ENCODE measurements at places on chromosomes 2 and 18.

DNA sequence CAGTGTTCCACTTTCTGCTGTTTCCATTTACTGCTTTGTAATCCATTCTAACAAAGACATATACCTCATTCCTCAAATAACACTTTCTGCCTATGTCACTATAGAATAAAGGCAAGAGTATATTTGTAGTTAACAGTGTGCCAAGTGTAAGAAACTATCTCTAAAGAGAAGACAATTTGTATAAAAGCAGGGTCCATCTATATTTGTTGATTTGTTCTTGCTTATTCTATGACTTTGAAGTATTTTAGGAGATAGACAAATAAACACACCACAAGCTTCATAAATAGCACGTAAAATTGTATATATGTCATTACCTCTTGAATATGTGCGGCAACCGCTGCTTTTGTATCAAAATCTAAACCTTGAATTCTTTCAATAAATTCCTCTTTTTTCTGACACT is 56.0 kb downstream of the CCDC88A start:
- no peak overlapping the region for H3K27ac ChIP-seq
- no peak overlapping the region for H3K4me3 ChIP-seq
- no peak for DNase-seq
- H3K4me1 ChIP-seq, result no peaks in the 10 kb centered on the region
- H3K36me3 ChIP-seq, result no peaks in the 10 kb centered on the region

DNA sequence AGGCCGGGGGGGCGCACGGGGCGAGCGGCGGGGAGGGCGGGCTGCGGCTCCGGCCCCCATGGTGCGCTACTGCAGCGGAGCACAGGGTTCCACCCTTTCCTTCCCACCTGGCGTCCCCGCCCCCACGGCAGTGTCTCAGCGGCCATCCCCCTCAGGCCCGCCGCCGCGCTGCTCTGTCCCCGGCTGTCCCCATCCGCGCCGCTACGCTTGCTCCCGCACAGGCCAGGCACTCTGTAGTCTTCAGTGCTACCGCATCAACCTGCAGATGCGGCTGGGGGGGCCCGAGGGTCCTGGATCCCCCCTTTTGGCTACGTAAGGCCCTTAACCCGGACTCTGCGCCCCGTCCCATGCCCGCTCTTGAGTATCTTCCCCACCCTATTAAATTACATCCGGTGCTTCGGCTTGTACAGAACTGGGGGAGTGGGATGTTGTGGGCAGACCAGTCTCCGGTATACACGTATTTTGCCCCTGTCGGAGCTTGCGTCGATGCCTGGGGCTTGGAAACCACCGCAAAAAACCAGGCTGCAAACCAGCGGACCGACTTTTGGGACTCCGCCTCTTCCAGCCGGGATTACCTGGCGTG is 598 bp upstream of the WBP1 start:
- H3K27me3 ChIP-seq, result no peaks in the 10 kb centered on the region
- H3K27ac ChIP-seq, result peak overlapping the region; percentile 97

- no peak overlapping the region for H3K4me3 ChIP-seq
- H3K36me3 ChIP-seq, result no peaks in the 10 kb centered on the region
- DNase-seq, result no peak
- H3K27ac ChIP-seq, result no peak overlapping the region
These were observed 40.2 kb upstream of the LYPD6B start for GRCh38 chr2:148998165-148998830.

DNA sequence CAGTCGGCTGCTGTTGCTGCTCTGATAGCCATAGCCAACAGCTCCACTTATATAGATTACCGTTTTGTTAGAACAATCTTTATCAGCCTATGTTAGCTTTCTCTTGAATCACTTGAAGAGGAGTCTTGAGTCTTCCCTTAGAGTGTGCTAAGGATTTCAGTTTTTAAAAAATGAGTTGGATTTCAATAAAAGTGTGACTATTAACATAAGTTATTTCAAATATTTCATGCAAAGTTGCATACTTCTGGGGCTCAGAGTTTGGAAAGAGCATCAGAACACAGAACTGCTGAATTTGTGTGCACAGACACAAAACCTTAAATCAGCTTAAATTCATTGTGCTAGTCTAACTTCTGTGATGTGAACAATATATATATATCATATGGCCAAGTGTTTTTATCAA is 174.7 kb downstream of the MTX2 start:
- H3K27me3 ChIP-seq, result no peaks in the 10 kb centered on the region
- DNase-seq, result no peak
- H3K36me3 ChIP-seq, result no peaks in the 10 kb centered on the region
- no peak overlapping the region for H3K4me3 ChIP-seq
- H3K4me1 ChIP-seq, result no peaks in the 10 kb centered on the region

DNA sequence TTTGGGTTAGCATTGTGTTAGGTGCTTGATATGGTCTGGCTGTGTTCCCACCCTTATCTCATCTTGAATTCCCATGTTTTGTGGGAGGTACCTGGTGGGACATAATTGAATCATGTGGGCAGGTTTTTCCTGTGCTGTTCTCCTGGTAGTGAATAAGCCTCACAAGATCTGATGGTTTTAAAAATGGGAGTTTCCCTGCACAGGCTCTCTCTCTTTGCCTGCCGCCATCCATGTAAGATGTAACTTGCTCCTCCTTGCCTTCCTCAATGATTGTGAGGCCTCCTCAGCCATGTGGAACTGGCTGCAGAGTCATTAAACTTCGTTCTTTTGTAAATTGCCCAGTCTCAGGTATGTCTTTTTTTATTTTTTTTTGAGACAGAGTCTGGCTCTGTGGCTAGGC is 2.8 kb downstream of the MSH2 start:
- H3K36me3 ChIP-seq, result no peaks in the 10 kb centered on the region
- H3K27ac ChIP-seq, result no peak overlapping the region
- peaks cover 10% of the 10 kb centered on the region for H3K4me1 ChIP-seq
- DNase-seq, result no peak
- no peak overlapping the region for H3K4me3 ChIP-seq

DNA sequence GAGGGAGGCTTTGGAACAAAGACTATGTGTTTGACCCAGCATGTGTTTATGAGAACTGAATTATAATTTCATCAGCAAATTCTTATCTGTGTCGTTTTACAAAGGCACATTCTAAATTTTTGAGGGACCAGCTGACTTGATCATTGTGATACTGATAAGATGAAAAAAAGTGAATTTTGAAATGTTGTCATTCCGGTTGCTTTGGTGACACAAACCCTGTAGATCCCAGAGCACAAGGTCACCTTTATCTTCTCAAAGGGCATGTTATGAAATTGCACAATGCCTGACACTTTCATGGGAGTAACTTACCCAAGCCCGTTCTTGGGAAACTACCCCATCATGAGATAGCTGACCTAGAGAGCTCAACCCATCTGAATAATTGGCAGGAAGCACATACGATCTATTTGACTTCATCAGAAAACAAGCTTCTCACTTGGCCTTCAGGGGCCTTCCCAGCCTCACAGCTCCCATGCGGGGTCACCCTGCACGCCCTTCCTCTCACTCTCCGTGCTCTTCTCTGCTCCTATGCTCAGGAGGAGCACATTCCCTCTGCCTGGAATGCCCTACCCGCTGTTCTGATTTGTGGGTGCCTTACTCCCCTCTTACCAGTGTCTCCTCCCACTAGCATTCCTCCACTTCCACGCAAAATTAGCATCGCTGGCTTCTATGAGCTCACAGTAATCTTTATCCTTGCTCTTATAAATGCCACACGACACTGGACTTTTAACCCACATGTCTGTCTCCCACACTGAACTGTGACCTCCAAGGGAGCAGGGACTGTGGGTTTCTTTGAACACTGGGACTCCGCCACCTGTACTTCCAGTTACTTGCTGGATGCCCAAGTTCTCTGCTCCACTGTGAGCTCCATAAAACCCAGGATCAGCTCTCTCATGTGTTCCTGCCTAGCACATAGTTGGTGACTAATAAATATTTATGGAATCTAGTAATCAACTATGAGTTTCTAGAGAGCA is 555.8 kb upstream of the ID2 start:
- H3K4me1 ChIP-seq, result no peaks in the 10 kb centered on the region
- no peak for DNase-seq
- no peaks in the 10 kb centered on the region for H3K27me3 ChIP-seq
- H3K27ac ChIP-seq, result no peak overlapping the region

DNA sequence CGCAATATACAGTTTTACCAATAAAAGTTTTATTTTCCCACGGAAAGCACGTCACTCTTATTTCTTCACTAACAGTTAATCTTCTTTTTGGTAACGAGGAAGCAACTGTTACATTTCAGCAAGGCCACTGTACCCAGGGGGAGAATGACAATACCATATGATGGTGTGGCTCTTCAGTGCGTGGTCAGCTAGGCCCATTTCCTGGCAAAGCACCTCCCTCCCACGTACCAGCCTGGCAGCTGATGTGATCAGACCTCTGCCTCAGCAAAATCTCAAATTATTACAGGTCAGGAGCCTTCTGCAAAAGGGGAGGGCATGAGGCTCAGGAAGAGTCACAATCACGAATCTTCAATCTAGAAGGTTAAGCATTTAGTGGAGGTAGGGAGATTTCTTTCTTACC is 55.4 kb downstream of the KLF7 start:
- H3K27me3 ChIP-seq, result no peaks in the 10 kb centered on the region
- no peaks in the 10 kb centered on the region for H3K4me1 ChIP-seq
- H3K27ac ChIP-seq, result no peak overlapping the region
- no peaks in the 10 kb centered on the region for H3K36me3 ChIP-seq

DNA sequence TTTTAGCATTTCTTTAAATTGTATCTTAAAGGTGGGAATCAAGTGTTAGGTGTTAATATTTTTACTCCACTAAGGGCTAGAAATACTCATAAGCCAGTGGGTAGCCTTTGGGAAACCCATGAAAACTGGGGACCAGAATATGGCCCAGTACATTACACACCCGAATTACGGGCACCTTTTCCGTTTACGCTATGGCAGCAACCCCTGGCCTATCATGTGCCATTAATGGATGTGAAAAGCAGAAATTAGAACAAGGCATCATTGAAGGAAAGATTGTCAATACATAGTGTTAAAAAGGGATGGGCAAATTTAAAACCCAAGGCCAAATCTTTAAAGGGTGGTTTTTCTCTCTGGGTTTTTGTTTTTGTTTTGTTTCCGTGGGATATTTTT is 781 bp downstream of the FARP2 start:
- no peaks in the 10 kb centered on the region for H3K36me3 ChIP-seq
- H3K4me1 ChIP-seq, result peaks cover 13% of the 10 kb centered on the region
- peak overlapping the region; percentile 77 for H3K27ac ChIP-seq

DNA sequence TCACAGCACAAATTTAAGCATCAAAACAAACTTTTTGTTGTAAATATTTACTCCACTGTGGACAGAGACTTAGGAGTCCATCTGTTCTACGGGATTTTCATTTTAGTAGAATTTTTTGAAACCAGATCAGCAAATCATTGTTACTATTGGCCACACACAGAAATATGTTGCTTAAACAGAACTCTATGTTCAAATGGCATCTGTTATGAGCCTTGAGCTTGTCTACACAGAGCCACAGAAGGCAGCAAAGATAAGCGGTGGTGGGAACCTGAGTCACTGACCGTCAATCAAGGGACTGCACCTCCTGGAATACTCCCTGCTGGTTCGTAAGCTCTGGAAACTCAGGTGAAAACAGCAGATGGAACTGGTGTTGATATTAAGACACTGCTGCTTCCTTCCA is 156.8 kb downstream of the TMEM200C start:
- no peak overlapping the region for H3K4me3 ChIP-seq
- no peaks in the 10 kb centered on the region for H3K4me1 ChIP-seq
- no peaks in the 10 kb centered on the region for H3K36me3 ChIP-seq
- no peak overlapping the region for H3K27ac ChIP-seq
- no peaks in the 10 kb centered on the region for H3K27me3 ChIP-seq
- no peak for DNase-seq

DNA sequence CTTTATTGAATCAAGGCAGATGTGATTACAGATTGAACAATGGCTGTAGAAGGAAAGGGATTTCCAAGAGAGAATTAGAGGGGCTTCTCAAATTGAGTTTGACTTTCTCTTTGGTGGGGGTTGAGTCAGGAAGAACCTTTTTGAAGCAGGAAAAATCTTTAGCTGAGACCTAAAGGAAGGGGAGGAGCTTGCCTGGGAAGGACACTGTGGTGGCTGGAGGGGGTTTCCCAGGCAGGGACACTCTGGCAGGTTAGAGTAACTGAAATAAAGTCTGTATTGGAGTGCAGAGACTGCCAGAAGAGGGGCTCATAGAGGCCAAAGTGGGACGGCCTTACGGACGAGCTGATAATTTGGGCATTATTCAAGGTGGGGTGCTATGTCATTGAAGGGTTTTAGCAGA is 69.3 kb downstream of the NEDD4L start:
- H3K27me3 ChIP-seq, result no peaks in the 10 kb centered on the region
- no peak overlapping the region for H3K27ac ChIP-seq
- no peaks in the 10 kb centered on the region for H3K36me3 ChIP-seq
- H3K4me3 ChIP-seq, result no peak overlapping the region
- peak; percentile 42 for DNase-seq

DNA sequence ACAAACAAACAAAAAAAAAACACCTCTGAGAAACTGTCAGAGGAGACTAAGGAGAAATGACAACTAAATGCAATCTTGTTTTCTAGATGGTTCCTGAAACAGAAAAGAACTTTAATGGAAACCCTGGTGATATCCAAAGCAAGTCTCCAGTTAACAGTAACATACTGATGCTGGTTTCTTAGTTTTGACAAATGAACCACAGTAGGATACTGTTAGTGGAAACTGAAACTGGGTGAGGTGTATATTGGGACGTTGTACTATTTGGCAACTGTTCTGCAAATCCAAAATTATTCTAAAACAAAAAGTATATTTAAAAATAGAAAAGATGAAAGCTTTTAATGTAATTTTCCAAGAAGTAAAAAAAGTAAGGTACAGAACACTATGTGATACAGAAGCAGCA is 11.4 kb downstream of the SESTD1 start:
- no peaks in the 10 kb centered on the region for H3K27me3 ChIP-seq
- DNase-seq, result peak; percentile 68
- peak overlapping the region; percentile 45 for H3K27ac ChIP-seq
- peak overlapping the region; percentile 35 for H3K4me3 ChIP-seq
- H3K36me3 ChIP-seq, result no peaks in the 10 kb centered on the region
- H3K4me1 ChIP-seq, result peaks cover 24% of the 10 kb centered on the region

DNA sequence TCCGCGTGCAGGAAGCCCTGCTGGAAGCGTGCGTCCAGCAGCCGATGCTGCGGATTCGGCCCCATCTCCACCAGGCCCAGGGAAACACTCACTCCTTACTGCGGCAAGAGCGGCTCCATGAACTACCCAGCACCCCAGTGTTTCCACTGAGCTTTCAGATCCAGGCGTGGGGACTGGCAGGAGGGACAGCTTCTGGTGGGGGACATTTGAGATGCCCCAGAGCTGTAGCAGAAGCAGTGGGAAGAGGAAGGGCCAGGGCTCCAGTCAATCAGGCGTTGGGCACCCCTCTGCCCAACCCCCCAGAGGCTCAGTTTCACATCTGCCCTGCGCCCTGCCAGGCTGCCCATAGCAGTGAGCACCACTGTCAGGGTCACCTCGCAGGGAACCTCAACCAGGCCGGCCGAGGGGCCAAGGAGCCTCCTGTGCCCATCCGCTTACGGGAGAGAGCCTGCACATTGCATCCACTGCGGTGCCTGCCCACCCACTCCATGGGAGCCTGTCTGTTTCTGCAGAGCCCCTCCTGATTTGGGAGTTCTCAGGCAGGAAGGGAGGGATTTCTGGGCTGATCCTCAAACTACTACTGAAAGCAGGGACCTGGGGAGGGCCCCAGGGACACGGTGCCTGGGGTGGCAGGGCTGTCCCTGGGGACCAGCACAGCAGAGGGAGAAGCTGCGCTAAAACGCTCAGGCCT is 4.6 kb downstream of the AGXT start:
- H3K4me1 ChIP-seq, result no peaks in the 10 kb centered on the region
- no peaks in the 10 kb centered on the region for H3K36me3 ChIP-seq
- no peak overlapping the region for H3K27ac ChIP-seq
- H3K27me3 ChIP-seq, result peaks cover 73% of the 10 kb centered on the region

GRCh38 chr2:239269173-239269885 is 131.5 kb downstream of the HDAC4 start:
- no peaks in the 10 kb centered on the region for H3K27me3 ChIP-seq
- H3K4me1 ChIP-seq, result peaks cover 33% of the 10 kb centered on the region
- H3K36me3 ChIP-seq, result no peaks in the 10 kb centered on the region
- no peak overlapping the region for H3K4me3 ChIP-seq
- no peak for DNase-seq
